Stimulated activated effector memory CD8-positive, alpha-beta T cell treated with anti-CD3 and anti-CD28 coated beads, Interleukin-12 subunit alpha, Interleukin-12 subunit beta, amount 100 ng/mL, for 72 hours (primary cell): ENCODE measurements at places on chromosomes 16 and 17.
A peak's percentile ranks its signal among the peaks of the same experiment; 100 is the strongest.

DNA sequence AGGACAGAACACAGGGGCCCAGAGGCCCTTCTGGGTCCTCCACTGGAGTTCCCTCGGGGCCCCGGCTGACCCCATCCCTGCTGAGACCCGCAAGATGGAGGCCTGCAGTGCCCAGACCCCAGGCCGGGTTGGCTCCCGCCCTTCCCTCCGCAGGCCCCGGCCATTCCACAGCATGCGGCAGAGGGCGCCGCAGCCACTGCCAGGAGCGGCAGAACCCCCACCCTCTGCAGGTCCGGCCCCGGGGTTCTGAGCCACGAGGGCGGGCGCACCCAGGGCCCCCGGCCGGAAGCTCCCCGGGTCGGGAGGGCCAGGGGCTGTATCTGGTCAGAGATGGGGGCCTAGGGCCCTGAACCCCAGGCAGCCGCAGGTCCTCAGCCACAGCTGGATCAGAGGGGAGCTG lies 2.4 kb upstream of the PERCC1 start:
- DNase-seq: peak; percentile 72

DNA sequence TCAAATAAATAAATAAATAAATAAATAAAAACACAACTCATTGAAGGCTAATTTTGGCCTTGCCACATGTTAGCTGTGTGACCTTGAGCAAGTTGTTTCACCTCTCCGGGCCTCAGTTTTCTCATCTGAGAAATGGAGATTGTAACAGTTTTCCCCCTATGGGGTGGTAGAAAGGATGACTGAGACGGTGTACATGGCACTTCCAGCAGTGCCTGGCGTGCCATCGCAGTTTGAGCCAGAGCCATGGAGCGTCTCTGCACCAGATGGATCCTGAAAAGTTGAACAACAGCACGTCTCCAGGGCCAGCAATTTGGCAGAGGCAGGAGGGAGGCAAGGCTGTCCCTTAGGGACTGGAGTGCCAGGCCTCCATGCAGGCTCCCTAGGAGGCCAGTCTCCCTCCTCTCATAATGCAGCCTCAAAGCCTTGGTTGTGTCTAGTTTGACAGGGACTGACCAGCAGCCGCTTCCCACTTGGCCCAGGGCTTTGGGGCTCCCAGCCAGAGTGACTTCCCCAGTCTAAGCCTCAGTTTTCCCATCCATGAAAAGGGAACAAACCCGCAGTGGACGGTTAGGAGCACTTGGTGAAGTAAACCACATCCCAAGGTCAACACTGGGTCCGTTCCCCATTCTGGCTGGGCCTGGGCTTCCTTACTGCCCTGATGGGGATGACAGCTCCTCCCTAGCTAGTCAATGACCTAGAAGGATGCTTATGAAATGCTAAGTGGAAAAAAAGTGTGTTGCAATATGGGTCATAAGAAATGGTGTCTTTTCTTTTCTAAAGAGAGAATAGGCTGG lies 19.3 kb downstream of the SOCS1 start:
- DNase-seq: no peak

- DNase-seq: no peak
These were observed 211.0 kb upstream of the GSE1 start for GRCh38 chr16:85401917-85402766.

GRCh38 chr17:73343168-73343634 lies 31.4 kb upstream of the CDC42EP4 start:
- no peak for DNase-seq

- peak; percentile 18 for DNase-seq
These were observed 32.8 kb upstream of the ETV4 start for GRCh38 chr17:43578699-43579565.

GRCh38 chr16:7983676-7984075 lies 606.6 kb downstream of the TMEM114 start:
- DNase-seq: no peak

DNA sequence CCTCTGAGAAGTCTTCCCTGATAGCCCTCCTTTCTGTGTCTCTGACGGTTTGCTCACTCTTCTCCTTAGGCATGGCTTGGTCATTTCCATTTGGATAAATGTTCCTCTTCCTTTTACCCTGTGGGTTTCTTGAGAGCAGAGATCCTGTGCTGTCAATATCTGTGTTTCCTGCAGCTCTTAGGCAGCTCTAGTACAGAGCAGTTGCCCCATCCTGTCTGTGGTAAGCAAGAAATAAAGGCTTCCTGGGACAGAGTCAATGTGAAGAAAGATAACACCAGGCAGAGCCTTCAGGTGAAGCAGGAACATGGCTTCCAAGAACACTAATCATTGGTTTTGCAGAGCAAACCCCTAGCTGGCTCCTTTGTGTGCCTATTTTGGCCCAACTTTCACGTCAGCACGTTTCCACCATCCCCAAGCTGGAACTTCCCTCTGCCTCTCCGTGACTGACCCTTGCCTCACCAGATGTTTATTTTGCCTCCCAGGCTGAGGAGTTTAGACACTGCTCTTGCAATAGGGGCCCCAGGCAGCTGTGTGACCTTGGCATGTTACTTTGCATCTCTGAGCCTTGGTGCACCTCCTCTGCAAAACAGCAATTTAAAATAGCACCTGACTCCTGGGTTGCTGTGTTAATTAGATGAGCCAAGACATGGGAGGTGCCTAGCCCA lies 49.6 kb upstream of the SIAH1 start:
- DNase-seq: no peak

- no peak for DNase-seq
These were observed 11.2 kb downstream of the ALKBH5 start for GRCh38 chr17:18194804-18195203.

DNA sequence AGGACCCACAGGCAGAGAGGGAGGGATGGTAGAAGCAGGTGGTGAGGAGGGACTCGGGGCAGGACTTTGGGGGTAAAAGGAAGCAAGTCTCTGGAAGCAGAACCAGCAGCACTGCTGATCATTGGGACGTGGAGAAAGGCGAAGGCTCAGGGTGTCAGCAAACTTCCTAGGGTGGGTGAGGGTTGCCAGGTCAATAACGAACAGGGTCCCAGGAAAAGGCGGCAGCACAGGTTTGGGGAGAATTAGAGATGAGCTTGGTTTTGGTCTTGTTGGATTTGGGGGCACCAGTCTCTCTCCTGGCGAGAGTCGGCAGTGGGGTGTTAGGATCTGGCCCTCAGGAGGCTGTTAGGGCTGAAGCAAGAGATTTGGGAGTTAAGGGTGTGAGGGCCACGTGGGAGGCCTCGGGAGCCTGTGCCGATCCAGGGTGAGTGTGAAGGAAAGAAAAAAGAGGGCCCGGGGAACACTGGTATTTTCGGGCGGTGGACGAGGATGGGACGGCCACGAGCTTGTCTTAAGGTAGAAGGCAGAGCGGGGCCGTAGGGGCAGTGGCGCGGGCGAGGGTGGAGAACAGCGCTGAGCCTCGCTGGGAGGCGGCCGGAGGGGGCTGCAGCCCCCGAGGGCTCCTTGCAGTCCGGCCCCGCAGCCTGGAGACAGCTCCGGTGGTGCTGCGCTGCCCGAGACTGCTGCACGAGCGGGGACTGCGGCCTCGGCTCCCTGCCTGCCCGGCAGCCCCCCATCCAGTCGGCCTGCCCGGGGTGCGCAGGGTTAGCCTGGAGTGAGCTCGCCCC lies 765 bp upstream of the ADORA2B start:
- DNase-seq: no peak

GRCh38 chr17:28494445-28495188 lies 11.5 kb upstream of the FOXN1 start:
- DNase-seq: peak; percentile 78

DNA sequence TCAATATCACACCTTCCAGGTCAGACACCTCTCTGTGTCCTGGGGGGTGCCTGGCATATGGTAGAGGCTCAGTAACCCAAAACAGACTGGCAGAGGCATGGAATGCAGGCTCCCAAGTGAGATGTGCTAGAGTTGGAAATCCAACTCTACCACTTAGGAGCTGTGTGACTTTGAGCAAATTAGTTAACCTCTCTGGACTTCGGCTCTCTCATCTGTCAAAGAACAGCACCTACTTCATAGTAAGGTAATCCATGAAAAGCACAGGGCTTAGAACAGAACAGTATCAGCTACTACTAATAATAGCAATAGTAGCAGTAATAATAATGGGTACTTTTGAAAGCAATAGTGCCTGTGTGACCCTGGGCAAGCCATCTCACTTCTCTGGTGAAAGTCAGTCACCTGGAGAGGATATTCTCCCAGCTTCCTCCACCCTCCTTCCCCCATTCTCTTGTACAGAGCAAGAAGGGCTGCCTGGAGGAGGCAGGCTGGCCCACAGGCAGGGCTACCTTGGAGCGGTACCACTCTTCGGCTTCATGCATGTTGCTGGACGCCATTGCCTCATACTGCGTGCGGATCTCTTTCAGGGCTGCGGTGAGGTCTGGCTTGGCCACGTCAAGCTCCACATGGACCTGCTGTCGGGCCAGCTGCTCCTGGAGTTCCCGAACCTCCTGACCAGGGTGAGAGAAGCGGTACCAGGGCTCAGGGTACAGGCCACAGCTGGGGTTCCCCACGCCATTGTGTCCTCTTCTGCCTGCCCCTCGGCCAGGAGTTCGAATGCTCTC lies 2.3 kb downstream of the GFAP start:
- no peak for DNase-seq

DNA sequence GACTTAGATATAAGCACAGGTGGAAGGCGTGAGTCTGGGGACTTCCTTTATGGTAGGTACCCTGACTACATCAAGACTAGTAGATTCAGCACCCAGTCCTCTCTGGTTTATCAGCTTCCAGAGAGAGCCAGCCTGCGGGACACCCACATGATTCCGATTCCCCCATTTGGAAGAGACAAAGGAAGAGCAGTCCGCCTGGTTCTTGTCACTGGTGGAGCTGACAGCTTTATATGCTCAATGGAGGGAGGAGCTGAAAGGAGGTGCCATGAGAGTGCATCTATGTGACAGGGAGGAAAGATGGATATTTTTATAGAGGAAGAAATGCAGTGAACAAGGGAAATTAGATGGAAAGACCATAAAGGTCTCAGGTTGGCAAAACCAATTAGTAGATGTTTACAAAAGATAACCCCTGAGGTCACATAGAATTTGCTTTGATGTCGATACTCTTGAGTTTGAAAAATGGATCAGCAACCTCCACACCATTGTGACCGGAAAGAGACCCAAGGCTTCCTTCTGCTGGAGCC lies 437.7 kb downstream of the PMP22 start:
- no peak for DNase-seq

GRCh38 chr17:38597375-38597774 lies 8.4 kb downstream of the SRCIN1 start:
- no peak for DNase-seq

GRCh38 chr17:12395733-12396354 lies 269.8 kb upstream of the MYOCD start:
- DNase-seq: no peak

DNA sequence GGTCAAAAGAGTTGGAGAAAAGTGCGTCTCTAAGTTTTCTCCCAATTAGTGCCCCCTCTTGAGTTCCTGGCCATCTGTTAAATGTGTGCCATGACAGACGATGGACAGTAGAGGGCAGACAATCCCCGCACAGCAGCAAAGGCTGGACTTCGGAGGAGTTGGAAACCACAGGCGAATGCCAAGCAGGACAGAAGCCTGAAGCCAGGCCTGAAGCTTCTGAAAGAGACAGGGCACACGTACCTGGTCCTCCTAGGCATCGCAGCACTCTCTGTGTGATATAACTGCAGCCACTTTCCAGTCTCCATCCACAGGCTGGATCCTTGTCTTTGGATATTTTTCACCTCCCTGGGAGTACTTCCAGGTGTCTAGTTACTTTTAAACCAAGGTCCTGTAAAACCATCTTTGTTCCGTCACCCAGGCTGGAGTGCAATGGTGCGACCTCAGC lies 14.5 kb downstream of the C17orf100 start:
- no peak for DNase-seq

DNA sequence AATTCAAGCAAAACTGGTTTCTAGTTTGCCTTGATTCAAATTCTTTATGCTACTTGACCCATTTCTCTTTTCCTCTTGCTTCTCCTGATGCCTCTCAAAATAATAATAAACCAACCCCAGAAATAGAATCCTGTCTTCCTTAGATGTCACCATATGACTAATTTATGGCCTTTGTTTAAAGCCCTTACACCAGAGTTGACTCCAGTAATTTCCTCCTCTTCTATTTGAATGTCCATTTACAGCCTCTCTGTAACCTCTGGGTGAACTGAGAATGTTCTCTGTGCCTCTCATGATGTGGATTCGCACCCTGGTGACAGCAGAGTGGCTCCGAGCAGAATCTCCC lies 31.5 kb downstream of the ZFHX3 start:
- no peak for DNase-seq

DNA sequence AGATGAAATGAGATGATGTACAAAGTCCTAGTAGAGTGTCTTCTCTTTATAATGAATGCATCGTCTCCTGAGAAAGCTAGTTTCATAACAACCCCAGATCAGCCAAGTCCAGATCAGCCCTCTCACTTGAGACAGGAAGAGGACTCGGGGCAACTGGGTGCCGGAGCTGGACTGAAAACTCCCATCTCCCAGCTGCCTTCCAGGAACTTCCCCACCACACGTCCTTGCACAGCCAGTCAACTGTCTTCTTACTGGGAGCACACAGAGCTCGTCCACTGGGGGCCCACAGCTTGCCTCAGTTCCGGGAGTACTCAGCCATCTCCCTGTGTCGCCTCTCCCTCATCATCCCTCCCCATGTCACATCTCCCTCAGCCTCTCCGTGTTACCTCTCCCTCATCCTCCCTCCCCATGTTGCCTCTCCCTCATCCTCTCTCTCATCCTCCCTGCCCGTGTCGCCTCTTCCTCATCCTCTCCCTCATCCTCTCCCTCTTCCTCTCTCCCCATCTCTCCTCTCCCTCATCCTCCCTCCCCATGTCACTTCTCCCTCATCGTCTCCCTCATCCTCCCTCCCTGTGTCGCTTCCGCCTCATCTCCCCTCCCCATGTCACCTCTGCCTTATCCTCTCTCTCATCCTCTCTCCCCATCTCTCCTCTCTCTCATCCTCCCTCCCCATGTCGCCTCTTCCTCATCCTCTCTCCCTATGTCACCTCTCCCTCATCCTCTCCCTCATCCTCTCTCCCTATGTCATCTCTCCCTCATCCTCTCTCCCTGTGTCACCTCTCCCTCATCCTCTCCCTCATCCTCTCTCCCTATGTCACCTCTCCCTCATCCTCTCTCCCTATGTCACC lies 22.4 kb upstream of the KCNH6 start:
- DNase-seq: no peak

GRCh38 chr17:77596491-77597417 lies 361.7 kb upstream of the TNRC6C start:
- DNase-seq: no peak

DNA sequence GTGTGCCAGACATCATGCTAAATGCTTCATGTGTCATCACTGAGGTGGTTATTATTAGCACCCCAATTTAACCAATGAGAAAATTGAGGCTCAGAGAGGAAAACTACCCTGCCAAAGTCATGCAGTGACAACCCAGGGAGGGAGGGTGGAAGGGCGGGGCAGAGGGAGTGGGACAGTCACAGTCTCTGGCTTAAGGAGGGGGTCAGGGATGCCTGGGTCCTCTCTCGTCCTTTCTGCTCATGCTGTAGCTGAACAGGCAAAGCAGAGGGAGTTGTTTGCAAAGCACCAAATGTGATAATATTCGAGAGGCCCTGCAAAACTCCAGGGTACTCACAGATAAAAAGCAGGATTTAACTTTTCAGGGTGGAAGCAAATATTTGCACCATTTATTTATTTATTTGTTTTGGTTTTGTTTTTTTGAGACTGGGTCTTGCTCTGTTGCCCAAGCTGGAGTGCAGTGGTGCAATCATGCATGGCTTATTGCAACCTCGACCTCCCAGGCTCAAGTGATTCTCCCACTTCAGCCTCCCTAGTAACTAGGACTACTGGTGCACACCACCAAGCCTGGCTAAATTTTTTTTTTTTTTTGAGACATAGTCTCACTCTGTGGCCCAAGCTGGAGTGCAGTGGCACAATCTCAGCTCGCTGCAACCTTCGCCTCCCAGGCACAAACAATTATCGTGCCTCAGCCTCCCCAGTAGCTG lies 47.9 kb upstream of the NKD1 start:
- DNase-seq: no peak
